Stimulated activated CD4-positive, alpha-beta T cell treated with anti-CD3 and anti-CD28 coated beads, TNF-alpha, amount 100 ng/mL, for 1 hour (primary cell): ENCODE measurements at places on chromosomes 1 and 21.

GRCh38 chr1:4977701-4978100 lies 323.3 kb downstream of the AJAP1 start:
- no peak for DNase-seq

DNA sequence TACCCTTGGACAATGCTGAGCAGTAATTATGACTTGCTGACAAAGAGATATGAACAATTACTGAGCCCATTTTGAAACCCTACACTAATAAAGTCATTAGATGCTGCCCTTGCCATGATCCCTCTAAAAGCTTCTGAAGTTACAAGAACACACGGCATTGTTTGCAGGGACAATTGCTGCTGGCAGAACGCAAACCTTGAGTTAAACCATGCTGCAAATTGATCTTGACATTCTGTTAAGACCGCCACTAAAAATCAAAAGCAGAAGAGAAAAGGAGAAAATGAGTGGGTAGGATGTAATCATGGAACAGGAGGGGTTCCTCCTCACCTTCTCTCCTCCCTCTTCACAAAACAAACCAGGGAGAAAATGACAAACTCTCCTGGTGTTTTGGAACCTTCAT lies 136.2 kb upstream of the DMRTA2 start:
- DNase-seq: no peak

DNA sequence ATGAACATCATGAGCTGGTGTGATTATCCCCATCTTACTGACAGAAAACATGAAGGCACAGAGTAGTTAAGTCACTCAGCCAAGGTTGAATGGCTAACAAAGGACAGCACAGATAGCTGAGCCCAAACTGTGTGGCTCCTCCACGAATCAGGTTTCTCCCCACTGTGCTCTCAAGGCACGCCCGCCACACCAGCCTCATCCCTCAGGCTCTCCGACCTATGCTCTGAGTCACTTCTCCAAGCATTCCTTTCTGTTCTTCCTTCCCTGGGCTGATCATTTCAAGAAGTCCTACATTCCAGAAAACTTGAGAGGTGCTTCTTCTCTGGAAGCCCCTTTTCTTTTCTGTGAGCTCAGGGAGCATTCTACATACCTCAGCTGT lies 25.3 kb upstream of the SDC3 start:
- no peak for DNase-seq

DNA sequence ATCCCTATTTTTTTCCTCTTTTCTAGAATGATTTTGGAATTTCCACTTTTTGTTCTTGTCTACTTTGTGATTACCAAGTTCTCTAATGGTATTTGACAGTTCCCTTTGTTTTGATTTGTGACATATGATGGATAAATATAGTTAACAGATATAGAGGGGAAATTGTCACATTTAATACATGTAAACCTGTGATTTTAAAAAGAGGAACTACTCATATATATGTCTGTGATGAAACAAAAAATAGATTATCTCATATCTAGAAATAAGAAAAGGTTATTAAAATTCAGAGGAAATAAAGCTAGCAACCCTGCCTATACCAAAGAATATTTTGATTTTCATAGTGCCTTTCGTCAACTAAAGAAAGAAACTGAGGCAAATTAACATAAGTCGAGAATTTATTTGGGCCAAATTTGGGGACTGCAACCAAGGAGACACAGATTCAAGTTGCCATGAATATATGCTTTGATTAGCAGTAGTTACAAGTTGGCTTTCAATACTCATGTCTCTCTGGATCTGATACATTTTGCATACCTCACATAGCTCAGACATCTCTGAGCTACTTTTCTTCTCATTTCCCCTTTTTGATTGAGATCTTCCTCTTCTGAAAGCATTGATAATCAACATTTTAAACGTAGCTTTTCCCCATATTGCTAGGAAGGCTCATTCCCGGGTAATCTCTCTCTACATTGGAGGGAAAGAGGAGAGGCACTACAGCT lies 15.6 kb upstream of the C21orf91 start:
- DNase-seq: no peak

DNA sequence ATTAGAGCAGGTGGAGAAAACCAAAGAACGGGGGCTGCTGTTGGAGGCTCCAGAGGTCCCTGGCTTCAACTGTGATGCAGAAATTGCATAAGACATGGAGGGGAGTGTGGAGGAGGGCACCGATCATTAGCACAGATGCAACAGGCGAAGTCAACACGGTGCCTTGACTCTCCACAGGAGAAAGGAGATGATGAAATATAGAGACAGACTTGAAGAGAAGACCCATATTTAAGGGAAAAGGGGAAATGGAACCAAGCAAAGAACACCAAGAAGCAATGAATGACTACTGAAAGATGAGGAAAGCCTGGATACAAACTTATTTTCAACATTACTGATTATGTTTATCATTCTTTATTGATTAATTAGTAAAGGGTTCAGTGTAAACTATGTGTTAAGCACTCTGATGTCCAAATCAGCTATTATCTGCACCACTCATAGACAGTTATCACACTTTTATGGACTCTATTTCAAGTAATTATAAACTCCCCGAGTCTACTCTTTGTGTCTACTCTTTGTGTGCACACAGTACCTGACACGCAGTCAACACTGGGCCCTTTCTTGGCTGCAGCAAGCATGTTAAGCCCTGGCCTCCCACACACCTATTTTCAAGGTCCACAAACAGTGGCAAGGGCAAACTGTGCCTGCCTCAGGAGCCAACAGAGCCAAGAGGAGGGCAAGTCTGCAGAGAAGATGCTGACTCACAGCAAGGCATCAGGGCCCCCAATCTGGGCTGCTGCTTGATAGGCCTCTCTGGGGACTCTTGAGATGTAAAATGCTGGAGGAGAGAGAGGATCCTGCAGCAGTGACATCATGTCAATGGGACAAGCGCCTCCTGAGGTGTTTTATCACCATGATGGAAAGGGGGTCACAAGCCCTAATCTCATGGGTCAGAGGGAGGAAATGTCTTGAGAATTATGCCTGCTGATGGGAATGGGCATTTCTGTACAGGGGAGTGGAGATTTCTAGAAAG lies 17.6 kb downstream of the PCNX2 start:
- DNase-seq: no peak

GRCh38 chr21:36732761-36733160 lies 33.8 kb downstream of the SIM2 start:
- DNase-seq: no peak

DNA sequence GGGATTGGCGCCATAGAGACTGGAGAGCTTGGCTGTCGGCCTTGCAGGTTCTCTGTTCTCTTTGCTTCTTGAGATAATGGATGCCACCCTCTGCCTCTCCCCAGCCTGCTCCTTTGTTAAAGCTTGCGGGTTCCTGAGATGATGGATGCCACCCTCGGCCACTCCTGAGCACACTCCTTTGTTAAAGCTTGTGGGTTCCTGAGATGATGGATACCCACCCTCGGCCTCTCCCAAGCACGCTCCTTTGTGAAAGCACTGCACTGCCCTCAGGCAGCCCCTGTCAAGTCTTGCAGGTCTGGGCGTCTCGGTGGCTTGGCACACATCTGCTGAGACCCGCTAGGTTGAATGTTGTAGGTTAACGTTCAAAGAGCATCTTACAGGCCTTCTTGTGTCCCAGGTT lies 76.5 kb downstream of the SCCPDH start:
- no peak for DNase-seq

GRCh38 chr1:178172939-178173338 lies 79.0 kb downstream of the RASAL2 start:
- no peak for DNase-seq

DNA sequence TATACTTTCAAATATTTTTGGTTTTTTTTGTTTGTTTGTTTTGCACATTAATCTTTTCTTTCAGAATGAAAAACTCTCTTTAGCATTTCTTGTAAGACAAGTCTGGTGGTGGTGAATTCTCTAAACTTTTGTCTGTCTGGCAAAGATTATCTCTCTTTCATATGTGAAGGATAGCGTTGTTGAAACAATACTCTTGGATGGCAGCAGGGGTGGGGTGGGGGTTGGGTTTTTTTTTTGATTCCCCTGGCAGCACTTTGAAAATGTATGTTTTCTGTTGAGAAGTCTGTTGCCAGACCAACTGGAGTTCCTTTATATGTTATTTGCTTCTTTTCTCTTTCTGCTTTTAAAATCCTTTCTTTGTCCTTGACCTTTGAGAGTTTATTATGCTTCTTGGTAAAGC lies 160.2 kb downstream of the VAV3 start:
- DNase-seq: no peak

DNA sequence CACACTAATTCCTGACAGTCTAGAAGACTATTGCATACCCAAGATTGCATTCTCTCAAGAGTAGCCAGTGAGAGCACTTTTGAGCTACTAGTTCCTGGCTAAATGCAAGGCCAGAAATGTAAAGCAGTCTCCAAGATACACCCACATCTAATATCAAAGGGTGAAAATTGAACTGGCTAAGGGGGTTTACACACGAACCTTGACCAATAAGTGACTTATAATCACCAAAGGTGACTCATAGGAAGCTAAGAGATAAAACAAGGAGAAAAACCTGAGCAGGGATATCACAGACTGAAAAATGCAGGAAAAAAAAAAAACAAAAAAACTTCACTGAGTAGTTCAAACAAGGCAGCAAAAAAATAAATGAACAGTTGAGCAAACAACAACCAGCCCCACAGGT lies 172.2 kb upstream of the RRP15 start:
- DNase-seq: no peak

- no peak for DNase-seq
Observed at GRCh38 chr1:68384321-68384813, 65.4 kb downstream of the RPE65 start.

DNA sequence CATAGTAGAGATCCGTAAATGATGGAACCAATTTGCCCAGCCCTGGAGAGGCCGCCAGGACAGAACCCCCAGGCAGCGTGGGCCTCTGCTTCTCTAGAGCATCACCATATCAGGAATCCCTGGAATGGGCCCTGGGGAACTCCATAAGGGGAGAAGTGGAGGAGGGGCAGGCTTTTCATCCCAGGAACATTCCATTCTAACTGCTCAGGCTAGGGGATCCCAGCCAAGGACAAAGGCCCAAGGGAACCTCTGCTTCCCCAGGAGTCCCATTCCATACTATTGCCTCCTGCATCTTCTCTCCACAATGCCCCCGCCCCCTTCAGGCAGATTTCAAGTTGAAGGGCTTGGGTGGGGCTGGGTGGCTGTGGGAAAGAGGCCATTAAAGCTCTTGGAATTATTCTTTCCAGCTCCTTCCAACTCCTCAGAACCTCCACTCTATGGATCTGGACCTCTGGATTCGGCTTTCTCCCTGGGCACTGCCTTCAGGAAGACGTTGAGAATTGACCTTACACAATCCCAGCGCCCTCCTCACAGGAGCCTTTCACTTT lies 6.0 kb downstream of the TRNP1 start:
- DNase-seq: no peak

DNA sequence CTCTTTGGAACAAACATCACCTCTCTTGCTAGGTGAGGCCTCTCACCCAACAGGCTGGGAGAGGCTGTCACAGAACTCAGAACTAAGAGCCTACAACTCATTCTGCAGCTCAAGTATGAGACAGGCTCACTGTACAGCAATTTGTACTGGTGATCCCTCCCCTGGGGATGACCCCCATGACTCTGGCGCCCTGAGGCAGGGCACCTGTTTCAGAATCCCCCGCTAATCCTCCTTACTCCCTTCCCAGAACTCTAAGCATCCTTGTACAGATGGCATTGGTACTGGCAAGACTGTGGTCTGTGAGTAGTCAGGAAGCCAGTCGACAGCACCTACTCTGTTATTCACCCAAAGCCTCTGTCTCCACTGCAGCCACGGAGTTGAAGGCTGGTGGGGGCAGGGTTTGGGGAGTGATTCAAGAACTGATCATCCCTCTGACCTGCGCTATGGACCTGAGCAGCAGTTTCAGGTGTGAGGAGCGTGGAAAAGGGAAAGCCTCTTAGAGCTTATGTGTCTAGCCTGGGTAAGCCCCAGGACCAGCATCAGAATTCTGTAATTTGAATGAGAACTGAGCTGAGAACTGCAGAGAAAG lies 655.5 kb downstream of the KIF26B start:
- DNase-seq: no peak

DNA sequence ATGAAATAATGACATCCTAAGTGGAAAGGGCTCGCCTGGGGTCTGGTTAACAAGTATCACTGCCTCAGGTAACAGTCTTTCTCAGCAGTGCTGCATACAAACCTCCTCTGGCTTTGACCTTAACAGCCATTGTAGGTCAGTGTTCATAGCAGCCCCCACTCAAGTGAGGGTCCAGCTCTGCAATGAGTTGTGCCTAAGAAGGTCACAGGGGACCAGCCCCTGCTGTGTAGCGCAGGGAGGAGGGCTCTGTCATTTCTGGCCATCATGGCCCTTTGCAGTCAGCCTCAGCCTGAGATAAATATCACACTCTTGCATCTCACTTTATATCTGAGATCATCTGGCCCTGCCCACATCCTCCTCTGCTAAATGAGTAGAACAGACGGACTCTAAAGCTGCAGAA lies 18.1 kb upstream of the MYSM1 start:
- DNase-seq: no peak

DNA sequence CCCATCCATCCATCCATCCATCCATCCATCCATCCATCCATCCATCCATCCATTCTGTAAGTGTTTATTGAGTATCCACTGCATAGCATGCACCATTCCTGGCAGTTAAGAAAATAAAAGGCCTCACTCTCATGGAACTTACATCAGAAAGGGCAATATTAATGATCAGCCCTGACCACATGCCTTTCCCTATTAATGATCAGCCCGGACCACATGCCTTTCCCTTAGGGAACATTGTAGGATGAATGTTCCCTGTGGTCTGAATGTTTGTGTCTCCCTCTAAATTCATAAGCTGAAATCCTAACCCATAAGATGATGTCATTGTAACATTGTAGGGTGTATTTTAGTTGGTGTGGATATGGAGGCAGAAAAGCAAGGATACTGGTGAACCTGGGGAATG lies 365.8 kb downstream of the KIF26B start:
- no peak for DNase-seq

GRCh38 chr21:26112127-26112742 lies 58.3 kb downstream of the APP start:
- DNase-seq: no peak

DNA sequence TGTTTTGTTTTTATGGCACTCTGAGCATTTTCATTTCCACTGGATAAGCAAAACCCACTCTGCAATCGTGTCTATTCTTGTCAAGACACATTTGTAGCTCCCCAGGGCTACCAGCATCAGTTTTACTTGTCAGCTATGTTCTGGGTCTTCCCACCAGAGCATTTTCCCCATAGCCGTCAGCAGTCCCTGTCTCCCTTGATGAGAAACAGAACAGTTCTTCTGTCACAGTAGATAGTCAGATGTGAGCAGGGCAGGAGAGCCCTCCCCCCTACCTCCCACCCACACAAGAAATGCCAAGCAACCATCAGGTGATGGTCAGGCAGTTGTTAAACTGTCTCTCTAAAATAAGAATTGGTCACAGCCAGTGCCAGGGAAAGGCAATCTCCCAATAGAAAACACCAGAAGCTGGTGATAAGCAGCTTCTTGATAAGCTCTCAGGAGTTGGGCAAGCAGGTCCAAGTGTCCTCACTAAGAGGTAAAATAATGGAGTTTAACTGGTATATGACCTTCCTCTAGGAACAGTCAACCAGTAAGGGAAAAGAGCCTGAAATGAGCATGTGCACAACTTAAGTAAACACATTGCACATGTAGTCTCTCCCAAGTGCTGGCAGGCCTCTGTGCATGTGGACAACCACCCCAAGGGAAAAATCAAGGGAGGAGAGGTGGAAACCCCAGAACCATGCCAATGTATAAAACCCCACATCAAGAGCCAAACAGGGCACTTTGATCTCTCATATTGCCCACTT lies 208.2 kb downstream of the S1PR1 start:
- DNase-seq: no peak
